ENCODE measurements at places on chromosomes 2 and 18.
A peak's percentile ranks its signal among the peaks of the same experiment; 100 is the strongest.

GRCh38 chr18:59918320-59918755 lies 18.5 kb downstream of the PMAIP1 start:
- DNase-seq = no peak

GRCh38 chr18:28690836-28691495 lies 514.0 kb upstream of the CDH2 start:
- no peak for DNase-seq

- no peak for DNase-seq
Measured at GRCh38 chr2:100289020-100289419, 33.3 kb downstream of the LONRF2 start.

GRCh38 chr2:120350801-120351320 lies 4.9 kb downstream of the INHBB start:
- DNase-seq = no peak

GRCh38 chr2:102522890-102523289 lies 49.9 kb downstream of the SLC9A4 start:
- DNase-seq = no peak

GRCh38 chr2:83665154-83665553 lies 793.9 kb downstream of the SUCLG1 start:
- no peak for DNase-seq

DNA sequence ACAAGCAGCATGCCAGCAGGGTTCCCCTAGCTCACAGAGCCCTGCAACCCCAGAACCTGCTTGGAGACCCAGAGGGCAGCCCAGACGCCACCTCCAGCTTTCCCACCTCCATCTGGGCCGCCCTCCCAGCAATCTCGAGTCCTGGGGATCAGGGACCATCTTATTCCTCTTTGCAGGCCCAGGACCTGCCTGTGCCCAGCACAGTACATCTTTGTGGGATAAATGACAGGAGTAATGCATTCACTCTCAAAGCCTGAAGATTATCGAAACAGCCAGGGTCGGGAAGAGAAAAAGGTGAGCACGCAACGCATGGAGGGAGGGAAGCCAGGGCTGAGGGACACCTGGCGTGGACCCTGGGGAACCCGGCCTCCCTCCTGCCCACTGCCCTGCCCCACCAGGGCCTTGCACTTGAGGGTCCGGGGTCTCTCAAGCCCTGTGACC lies 144.1 kb downstream of the NDUFA10 start:
- DNase-seq = peak; percentile 43

DNA sequence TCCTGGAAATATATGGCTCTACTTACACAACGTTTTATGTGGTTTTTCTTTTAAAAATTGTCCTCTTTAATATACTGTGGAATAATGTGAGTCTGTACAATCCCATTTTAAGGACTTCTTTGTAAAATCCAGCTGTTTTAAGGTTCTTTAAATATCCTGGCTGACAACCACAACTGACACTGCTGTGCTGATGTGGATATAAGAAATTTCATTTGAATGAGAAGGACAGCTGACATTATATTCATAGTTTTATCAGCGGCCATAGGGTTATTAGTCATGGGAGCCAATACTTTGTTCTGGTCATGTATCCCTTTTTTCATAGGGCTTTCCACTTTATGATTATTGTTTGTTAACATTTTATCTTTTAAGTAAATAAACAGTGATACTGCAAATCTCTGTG lies 169.5 kb downstream of the CAMKMT start:
- no peak for DNase-seq

- no peak for DNase-seq
Measured at GRCh38 chr2:107466984-107467773, 359.5 kb upstream of the RGPD4 start.

- no peak for DNase-seq
Measured at GRCh38 chr2:228197504-228197903, 16.0 kb upstream of the SPHKAP start.

GRCh38 chr2:10202131-10202665 lies 79.7 kb downstream of the RRM2 start:
- no peak for DNase-seq

DNA sequence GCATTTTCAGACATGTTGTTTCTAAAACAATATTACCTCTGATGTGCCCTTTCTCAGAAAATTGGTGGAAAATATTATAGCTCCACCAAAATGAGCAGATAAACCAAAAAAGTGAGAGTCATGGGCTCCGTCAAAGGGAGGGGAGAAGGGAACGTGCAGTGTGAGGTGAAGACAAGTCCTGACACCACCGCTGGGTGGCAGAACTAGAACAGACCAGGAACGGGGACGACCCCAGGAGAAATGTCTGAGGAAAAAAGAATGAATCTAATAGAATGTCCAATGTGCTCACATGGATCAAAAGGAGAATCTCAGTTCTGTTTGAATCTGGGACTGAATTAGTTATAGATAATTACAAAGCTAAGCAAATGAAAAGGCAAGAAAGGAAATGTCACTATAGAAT lies 22.6 kb upstream of the BCL2 start:
- no peak for DNase-seq

- DNase-seq = no peak
Measured at GRCh38 chr2:26725521-26725820, 32.9 kb downstream of the KCNK3 start.

DNA sequence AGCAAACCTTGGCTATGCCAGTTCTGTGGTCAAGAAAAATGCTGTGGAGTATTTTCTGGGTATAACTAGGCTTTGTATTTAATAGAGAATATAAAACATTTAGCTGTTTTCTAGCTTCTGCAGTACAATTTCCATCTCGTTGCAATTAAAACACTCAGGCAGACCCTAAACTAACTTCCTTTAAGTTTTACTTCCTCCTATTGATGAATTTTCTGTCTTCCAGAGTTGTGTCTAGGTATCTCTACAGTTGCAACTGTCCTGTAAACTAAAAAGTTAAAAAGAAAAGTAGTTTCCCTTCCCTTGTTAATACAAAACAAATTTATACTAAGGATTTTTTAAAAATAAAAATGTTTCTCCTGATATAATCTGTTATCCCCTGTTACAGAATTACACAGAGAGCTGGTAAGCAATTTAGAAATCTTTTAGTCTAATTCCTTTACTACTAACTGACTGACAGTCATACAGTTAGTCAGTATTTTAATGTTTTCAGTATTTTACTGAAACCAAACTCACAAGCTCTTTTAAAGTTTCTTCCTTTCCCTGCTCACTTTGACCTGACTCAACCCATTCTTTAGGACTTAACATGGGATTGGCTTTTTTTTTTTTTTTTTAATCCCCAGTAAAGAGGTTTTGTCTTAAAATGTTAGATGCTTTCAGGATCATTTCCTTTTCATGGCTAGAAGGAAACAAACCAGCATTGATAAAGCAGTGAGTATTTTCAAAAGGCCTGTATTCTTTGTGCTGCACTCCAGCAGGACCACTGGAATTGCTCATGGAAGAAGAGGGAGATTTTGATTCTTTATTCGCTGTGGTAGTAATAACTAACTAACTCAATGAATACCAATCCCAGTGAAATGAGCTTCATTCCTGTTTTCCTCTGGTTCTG lies 22.9 kb downstream of the ITGAV start:
- DNase-seq = no peak

DNA sequence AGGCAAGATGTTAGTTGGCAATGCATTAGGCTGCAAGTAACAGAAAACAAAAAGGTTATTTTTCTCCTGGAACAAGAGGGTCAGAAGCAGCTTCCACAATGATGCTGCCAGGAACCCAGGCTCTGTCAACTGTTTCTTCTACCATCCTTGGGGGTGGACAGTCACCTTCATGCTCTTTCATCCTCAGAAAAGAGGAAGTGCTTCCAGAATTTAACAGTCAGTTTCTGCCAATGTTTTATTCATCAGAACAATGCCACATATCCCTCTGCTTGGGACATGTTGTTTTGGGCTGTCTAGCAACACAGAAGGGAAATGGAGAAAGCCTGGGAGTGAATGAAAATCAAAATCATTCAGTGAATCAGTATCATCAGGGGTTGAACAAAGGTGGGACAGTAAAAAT lies 7.1 kb downstream of the TMEM182 start:
- no peak for DNase-seq

DNA sequence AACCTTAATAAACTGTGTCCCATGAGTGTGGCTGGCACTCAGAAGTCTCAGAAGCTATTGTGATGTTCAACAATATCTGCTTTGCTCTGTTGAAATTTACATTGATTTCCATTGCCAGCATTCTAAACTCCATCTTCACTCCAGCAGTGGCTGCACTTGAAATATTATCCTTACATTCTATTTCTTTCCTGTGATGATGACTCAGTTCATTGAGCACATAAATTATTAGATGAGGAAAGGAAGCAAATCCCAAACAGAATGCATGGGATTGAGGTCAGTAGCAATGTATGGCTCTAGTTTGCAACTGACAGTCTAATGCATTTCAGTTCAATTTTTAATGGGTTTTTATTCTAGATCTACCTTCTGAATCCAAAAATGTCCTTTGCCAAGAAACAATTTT lies 92.4 kb upstream of the TTN start:
- DNase-seq = no peak

DNA sequence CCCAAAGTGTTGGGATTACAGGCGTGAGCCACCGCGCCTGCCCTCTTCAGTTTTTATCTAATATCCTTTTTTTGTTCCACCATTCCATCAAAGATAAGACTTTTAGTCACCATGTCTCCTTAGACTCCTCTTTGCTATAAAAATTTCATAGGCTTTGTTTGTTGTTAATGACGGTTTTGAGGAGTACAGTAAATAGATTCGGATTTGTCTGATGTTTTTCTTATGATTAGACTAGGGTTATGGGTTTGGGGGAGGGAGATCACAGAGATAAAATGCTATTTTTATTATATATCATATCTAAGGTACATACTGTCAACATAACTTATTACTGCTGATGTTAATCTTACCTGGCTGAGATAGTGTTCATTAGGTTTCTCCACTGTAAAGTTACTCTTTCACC lies 6.2 kb downstream of the IL36B start:
- DNase-seq = no peak

DNA sequence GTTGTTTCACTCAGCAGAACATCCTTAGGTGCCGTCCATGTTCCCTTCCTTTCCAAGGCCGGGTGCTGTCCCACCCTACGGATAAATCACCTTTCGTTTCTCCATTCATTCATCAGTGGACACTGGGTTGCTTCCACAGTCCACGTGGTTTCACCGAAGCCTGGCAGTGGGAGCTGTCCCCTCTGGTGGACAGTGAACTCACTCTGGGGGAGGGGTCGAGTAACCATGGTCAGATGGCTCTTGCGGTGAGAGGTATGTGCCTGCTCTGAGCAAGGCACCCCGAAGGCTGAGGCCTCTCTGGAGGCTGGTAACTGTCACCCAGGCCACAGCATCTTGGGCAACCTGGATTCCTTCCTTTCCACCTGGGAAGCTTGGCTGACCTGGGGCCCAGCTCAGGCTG lies 61.5 kb upstream of the TWIST2 start:
- no peak for DNase-seq

Measured in breast epithelium (tissue), 4 donors.